ENCODE measurements at places on chromosomes 6 and 20.
A peak's percentile ranks its signal among the peaks of the same experiment; 100 is the strongest.

- DNase-seq = peak; percentile 78
Observed at GRCh38 chr20:32277361-32278198, at the start of gene KIF3B. Gene KIF3B (plus strand): TSS chr20:32277651. CDS start chr20:32309778, 32,127 bp downstream.

GRCh38 chr20:24378661-24379483, 90.6 kb upstream of the SYNDIG1 start:
- DNase-seq = no peak

- DNase-seq = no peak
Observed at GRCh38 chr20:62708591-62709536, at the start of gene NTSR1. Gene NTSR1 (plus strand): TSS chr20:62708836. CDS start chr20:62709208, 372 bp downstream.

- DNase-seq = no peak
Observed at GRCh38 chr6:154950979-154951344, 44.2 kb upstream of the TIAM2 start.

- DNase-seq = no peak
Observed at GRCh38 chr6:43269273-43270007, 26.2 kb downstream of the TTBK1 start.

- no peak for DNase-seq
Observed at GRCh38 chr20:63359164-63359934, 1.8 kb downstream of the CHRNA4 start.

DNA sequence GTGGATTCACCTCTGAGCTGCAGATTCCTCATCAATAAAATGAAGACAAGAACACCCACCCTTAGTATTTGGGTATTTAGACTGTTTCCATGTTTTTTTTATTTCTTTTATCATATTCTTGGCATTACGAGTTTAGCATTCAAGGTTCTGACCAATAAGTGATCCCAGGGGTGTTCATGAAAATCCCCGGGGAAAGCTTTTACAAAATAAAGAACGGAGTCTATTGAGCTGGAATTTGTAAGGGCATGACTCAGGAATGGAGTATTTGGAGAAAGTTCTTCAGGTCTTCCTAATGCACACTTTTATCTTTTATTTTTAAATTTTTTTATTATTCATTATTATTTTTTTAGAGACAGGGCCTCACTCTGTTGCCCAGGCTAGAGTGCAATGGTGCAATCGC, 19.4 kb upstream of the TOX2 start:
- no peak for DNase-seq

DNA sequence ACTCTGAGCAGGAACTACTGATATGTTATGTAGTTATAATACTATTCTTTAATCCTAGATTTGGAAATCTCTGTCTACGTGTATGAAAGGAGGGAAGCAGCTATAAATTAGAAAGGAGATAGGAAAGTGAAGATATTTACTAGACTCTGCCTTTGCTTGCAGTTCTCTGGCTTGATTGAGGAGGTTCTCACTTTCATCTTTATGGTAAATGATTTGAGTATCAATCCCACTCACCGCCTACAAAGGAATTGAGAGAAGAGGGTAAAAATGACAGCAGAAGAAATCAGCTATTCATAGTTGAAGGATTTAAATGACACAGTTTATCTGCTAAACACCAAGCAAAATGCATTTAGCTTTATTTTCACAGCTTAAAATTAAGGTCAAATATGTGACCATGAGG, 67.3 kb downstream of the FAM229B start:
- no peak for DNase-seq

GRCh38 chr20:49276961-49277785, 684 bp downstream of the ZNFX1 start:
- no peak for DNase-seq

DNA sequence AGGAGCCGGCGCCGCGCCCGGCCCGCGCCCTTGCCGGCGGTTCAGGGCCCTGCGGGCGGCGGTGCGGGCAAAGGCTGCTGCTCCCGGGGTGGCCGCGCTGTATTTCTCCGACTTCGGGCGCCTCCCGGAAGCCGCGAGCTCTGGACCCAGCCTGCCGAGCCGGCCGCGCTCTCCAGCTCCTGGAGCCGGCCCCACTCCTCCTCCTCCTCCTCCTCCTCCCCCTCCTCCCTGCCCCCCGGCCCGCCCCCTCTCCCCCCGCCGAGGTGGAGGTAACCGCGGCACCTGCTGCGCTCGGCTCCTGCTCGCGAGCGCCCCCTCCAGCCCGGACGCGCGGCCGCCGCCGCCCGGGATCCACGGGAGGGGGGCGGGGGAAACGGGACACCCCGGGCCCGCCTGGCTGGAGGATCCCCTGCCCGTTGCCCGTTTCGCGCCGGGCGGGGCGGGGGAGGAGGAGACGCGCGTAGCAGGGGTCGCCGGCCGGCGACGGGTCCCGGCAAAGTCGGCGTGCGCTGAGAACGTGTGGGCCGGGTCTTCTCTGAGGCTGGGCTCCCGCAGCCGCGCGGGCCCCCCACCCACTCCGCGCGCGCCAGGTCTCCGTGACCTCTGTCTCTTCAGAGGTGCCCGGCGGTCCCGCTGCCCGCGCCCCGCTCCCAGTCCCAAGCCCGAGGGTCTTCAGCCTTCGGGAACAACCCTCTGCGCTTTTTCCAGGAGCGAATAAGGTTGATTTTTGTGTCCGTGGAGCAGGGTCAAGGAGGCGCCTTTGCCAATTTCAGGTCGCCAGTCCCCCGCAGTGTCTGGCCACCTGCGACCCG, at the start of gene SLC22A23:
TSS of gene SLC22A23 (minus strand) at position 153 of the 812 bp plus-strand sequence. CDS start 491 bp downstream, outside the sequence.
- no peak for DNase-seq

- DNase-seq = no peak
Observed at GRCh38 chr6:74610352-74610751, 595.5 kb downstream of the COL12A1 start.

DNA sequence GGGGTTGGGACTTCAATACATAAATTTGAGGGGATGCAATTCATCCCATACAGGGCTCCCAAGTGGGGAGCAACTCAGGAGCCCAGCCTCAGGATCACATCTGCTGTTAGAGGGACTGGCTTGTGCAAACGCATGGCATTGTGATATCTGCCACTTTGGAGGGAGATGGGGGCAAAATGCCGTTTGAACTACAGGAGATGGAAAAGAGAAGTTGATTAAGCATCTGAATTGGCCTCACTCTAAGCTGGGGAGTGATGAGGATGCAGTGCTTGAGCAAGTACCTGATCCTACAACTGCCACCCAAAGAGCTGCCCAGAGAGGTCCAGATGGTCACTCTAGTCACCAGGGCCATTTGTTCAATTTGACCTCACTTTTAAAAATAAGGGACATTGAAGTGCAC, 2.0 kb downstream of the LY86 start:
- no peak for DNase-seq

DNA sequence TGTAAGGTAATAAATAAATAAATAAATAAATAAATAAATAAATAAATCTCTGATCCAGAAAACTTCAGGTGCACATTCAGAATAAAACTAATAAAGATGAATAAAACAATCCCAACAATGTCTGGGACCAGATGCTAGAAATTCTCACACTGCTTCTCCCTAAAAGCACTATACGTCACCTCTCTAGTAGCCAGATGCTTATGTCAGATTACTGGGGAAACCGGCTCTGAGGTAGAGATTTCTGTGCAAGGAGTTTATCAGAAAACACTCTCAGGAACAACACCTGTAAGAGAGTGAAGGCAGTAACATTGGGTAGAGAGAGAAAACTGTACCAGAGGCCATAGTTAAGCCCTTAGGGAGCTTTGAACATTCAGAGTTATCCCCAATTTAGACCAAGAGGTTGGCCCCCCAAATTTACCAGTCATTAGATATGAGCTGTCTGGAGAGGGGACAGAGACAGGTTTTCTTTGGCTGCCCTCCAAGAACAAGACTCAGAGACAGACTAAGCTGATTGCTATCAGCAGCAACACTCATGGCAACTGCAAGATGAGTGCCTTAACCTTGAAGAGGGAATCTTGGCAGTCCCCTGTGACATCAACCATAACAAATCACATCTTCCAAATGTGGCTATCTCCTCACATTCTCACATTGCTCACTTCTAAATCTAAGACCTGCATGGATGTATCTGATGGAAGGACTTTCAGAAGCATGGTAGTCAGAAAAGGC, 151.2 kb upstream of the BMP5 start:
- no peak for DNase-seq

GRCh38 chr6:84251891-84252539, 24.6 kb upstream of the CEP162 start:
- no peak for DNase-seq

GRCh38 chr6:83057705-83058321, 7.8 kb downstream of the UBE3D start:
- peak; percentile 39 for DNase-seq

DNA sequence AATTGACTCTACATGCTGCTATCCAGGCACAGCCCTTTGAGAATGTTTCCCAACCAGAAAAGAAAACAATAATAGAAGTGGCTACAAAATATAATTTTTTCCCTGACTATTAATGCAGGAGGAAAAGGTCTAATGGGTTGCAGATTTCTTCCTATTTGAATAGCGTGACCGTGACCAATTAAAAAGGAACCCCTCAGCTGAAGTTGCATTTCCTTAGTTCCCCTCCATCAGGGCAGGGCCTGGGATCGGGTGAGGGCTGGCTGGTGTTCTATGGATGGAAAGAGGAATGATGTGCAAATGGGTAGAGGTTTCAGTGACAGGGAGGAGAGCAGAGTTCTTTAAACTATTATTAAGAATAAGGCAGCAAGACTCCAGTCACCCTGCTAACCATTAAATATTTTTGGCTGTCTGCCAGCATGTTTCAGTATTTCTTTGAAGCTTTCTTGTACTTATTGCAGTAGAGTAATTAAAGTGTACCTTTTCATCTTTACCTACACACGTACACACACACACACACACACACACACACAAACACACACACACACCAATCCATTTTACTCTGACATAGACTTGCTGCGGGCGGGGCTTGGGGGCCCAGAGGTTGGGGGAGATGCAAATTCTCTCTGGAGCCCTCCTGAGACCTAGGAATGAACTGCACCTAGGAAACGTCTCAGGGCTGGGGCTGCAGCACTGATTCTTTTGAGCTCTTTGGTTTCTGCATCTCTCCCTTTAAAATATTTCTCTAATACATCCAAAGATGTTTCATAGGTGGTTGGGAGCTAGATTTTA, 154.8 kb upstream of the SLC35B3 start:
- DNase-seq = no peak

- DNase-seq = no peak
Observed at GRCh38 chr6:130259557-130259956, 36.8 kb upstream of the SAMD3 start.

- no peak for DNase-seq
Observed at GRCh38 chr20:18577942-18578341, 9.9 kb upstream of the DTD1 start.

- DNase-seq = peak; percentile 52
Observed at GRCh38 chr6:13395272-13396237, 67.2 kb upstream of the TBC1D7 start.

DNA sequence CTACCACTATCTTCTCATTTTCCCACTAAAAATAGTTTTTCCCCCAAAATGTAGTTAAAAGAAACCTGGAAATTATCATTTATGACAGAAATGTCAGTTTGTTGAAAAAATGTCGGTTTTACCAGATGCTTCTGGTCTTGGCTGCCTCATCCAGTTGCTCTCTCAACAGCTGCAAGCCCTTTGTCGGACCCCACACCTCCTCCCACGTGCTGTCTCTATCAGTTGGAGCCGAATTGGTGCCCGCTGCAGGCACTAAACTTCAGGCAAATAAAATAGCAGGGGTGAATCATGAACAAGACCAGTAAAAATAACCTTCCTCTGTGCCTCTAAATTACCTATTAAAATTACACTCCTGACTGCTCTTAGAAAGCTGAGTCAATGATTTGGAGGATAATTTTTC, 129.5 kb upstream of the CEP162 start:
- no peak for DNase-seq

Data from amniotic stem cell (primary cell).